ENCODE measurements at places on chromosomes 7 and 10.
A peak's percentile ranks its signal among the peaks of the same experiment; 100 is the strongest.

DNA sequence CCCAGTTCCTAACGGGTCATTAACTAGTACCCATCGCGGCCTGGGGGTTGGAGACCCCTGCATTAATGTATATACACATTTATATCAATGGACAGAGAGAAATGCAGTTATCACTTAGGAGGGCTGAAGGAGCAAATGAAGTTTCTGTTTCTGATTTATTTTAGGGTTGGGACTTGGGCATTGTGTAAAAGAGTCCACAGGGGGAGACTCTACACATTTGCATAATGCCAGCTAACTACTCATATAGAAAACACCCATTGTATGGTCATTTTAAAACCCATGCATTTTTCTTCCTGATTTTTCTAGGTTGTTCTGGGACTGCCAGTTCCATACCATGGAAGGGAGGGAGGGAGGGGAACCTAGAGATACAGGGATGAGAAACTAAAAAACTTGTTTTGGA, 23.5 kb downstream of the BCCIP start:
- no peak for DNase-seq

DNA sequence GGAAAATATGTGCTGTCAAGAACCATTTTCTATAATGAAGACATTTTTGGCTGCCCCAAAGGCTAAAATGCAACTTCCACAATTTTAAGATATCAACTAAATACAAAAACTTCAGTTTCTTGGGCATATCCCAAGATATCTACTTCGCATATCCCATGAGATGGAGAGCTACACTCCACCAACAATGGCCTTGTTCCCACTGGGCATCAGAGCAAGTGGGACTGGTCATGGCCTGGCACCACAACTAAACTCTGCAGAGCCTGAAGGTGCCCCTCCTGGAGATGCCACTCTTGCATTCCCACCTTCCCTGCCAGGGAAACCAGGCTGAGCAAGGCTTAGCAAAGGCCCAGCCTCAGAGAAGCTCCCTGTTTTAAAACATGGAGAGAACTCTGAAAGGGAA, 75.8 kb upstream of the LRRC17 start:
- DNase-seq = no peak

GRCh38 chr7:39073432-39073831, 95.7 kb downstream of the POU6F2 start:
- no peak for DNase-seq

- DNase-seq = no peak
Measured at GRCh38 chr10:5779730-5780129, 33.5 kb downstream of the GDI2 start.

DNA sequence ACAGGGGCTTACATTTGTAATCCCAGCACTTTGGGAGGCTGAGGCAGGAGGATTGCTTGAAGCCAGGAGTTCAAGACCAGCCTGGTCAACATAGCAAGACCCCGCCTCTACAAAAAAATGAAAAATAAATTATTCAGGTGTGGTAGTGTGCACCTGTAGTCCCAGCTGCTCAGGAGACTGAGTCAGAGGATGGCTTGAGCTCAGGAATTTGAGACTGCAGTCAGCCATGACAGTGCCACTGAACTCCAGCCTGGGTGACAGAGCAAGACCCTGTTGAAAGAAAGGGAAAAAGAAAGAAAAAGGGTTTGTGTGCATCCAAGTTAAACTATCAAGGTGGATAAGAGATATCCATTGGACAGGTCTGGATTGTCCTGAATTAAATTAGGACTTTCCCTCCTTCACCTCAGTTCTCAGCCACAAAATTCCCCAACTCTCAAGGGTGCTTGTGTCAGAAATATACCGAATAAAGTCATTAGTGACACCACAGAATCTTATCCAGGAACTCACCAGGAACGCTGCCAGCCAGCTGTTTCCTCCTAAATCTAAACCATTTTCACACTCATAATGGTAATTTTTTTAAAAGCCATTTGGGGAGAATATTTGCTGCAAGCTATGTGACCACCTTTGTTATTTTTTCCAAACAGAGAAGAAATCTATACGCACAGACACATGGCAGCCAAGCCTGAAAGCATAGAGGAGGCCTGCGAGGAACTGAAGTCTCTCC, 12.0 kb downstream of the AFAP1L2 start:
- no peak for DNase-seq

DNA sequence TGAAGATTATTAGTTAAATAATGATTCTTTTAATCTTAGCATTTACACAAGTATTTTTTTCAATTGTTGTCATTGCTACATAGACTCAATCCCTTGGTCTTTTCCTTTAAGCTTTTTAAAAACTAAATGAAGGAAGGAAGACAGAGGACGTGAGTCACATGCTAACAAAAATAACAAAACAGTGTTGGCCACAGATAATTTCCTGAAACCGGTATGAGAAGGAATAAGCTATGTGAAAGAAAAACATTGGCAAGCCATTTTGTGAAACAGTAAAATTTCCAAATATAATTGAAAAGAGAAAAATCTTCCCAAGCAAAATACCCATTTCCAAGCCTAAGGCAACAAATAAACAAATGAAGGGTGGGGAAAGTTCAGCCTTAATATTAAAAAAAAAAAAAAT, 223.0 kb downstream of the AHR start:
- no peak for DNase-seq

- no peak for DNase-seq
Measured at GRCh38 chr7:77538281-77539212, 1.5 kb downstream of the PTPN12 start.

GRCh38 chr10:119518936-119519335, 23.6 kb downstream of the RGS10 start:
- no peak for DNase-seq

- no peak for DNase-seq
Measured at GRCh38 chr7:47233996-47234395, 347.9 kb downstream of the TNS3 start.

- no peak for DNase-seq
Measured at GRCh38 chr7:78412216-78412858, 613.8 kb downstream of the PHTF2 start.

GRCh38 chr10:43595739-43596298, 10.4 kb upstream of the ZNF485 start:
- peak; percentile 4 for DNase-seq

GRCh38 chr7:127253281-127254162, 781 bp upstream of the GRM8 start:
- DNase-seq = peak; percentile 47

DNA sequence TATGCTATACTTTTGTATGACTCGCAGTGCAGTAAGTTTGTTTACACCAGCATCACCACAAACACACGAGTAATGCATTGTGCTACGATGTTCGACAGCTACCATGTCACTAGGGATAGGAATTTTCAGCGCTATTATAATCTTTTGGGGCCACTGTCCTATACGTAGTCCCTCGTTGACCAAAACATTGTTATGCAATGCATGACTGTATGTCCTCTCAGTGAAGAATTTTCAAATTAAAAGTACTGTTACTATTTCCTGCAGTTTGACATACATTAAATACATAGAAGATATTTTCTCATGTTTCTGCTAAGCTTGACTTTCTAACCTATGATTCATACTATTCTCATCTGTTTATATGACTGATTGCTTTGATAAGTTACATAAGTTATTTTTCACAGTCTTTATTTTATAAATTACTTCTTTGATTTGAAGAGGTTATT, 203.6 kb downstream of the VTI1A start:
- no peak for DNase-seq

DNA sequence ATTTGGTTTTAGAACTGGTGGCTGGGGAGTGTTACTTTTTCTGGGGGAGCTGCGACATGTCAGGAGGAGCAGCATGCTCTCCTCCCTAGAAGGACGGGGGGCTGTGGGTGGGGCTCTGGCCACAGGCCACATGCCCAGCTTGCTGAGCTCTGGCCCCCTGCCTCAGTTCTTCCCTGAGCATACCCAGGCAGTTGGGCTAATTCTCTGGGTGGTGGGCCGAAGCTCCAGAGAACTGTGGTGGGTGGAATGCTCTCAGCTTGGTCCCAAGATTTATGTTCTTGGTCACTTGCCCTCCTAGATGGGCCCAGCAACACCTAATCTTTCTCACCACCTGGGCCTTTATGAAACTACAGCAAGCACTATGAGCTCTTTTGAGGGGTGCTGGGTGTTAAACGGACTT, 5.1 kb upstream of the ZNF775 start:
- DNase-seq = no peak

DNA sequence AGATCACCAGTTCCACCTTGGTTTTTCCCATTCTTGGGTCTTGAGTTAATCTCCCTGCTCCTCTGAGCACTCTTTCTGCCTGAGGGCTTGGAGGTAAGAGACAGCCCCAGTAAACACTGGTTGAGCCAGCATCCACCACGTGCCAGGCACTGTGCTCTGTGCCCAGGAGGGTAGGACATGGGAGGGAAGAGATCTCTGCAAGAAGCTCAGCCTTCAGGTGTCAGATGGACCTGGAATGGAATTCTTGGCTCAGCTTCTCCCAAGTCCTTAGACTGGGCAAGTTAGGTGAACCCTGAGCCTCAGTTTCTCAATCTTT, 2.5 kb downstream of the ZYX start:
- no peak for DNase-seq

DNA sequence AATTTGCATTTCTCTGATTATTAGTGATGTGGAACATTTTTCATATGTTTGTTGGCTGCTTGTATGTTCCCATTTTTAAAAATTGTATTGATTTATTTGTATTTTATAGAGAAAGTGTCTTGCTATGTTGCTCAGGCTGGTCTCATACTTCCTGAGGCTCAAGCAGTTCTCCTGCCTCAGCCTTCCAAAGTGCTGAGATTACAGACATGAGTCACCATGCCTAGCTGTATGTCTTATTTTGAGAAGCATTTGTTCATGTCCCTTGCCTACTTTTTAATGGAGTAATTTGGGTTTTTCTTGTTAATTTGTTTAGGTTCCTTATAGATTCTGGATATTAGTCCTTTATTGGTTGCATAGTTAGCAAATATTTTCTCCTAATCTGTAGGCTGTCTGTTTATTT, 214.2 kb upstream of the KAT6B start:
- DNase-seq = no peak

- no peak for DNase-seq
Measured at GRCh38 chr10:73512207-73512743, 16.5 kb upstream of the PPP3CB start.

DNA sequence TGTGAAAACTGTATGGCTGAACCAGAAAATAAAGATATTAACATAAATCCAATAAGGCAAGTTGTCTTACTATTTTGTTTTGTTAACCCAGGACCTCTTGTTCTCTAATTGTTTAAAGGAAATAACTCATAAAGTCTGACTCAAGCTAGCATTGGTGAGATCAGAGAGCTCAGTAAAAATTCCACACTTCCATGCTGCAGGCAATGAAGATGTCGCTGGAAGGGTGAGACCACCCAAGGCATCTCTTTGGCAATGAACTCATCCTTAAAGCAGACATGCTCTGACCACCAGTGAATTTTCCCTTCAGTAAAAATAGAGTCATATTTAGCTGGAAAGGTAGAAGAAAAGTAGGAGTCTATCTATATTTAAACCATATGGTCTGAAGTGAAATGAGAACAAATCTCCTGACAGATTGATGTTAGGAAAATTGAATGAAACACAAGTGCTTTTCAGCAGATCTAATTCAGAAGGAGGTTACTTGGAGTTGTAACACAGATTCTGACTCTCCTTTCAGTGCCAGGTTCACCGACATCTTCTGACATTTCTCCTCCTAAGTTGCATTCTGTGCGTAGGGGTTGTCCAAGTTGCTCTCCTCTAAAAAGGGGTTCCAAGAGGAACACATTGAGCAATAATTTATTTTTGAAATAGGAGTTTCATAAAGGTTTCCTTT, 32.8 kb upstream of the VIPR2 start:
- DNase-seq = no peak

DNA sequence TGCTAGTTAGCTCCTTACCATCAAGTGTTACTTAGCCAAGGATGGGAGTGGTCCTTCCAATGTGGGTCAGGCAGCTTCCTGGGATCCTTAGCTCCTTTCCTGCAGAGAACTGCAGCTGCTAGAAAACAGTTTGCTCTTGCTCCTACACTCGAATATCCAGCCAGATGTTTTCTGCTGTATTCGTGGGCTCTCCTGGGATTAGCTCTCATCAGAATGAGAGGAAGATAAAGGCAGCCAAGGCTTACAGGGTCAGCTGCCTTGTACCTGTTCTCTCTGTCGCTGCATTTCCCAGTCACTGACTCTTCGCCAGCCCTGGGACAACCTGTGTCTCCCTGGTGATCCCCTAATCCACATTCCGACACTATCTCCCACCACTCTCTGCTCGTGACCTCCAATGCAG, 29.0 kb downstream of the NEUROD6 start:
- no peak for DNase-seq

GRCh38 chr7:103823084-103823483, 166.4 kb downstream of the RELN start:
- no peak for DNase-seq

GRCh38 chr7:140297192-140297591, 101.1 kb downstream of the SLC37A3 start:
- DNase-seq = no peak

- DNase-seq = no peak
Measured at GRCh38 chr7:129041142-129042085, 13.5 kb downstream of the TNPO3 start.

- no peak for DNase-seq
Measured at GRCh38 chr7:67462781-67463191, 466.2 kb downstream of the TYW1 start.

DNA sequence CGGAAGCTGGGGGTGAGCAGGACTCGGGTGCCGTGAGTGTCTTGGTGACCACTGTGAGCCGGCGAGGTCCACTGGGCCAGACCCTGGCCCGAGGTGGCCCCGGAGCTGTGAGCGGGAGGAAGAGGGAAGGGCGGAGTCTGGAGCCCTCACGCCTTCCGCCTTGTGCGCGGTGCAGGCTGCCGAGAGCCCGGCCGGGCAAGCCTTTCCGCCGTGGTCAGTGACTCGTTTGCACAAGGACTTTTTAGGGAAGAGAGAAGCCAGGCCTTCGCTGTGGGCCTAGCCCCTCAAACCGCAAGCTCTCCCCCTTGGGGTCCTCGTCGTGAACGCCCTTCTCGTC, 40.9 kb upstream of the ZNF32 start:
- DNase-seq = peak; percentile 19
